ENCODE measurements at places on chromosomes 13 and 19. TPM values are rescaled to one million over a fixed set of nuclear protein-coding genes. Genes with fewer than 3 reads are reported as not detected.

DNA sequence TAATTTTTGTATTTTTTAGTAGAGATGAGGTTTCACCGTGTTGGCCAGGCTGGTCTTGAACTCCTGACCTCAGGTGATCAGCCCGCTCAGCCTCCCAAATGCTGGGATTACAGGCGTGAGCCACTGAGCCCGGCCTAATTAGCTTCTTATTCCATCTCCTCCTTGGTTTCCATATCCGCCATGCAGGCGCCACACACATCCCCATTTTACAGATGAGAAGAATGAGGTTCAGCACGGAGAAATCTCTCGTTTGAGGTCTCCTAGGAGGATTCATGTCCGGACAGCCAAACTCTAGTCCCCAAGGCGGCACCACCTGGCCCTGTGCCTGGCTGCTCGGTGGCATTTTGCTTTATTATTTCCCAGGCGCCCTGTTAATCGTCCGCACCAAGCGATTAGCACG lies 46.2 kb upstream of the PTPRS start:
- no peak overlapping the region for H3K27ac ChIP-seq
- H3K27me3 ChIP-seq = peaks cover 35% of the 10 kb centered on the region
- DNase-seq = no peak
- no peaks in the 10 kb centered on the region for H3K36me3 ChIP-seq
- H3K4me1 ChIP-seq = no peaks in the 10 kb centered on the region
- H3K4me3 ChIP-seq = no peak overlapping the region

- no peak overlapping the region for H3K4me3 ChIP-seq
- H3K36me3 ChIP-seq = no peaks in the 10 kb centered on the region
- DNase-seq = peak; percentile 57
- no peaks in the 10 kb centered on the region for H3K27me3 ChIP-seq
- H3K27ac ChIP-seq = no peak overlapping the region
- H3K4me1 ChIP-seq = no peaks in the 10 kb centered on the region
Observed at GRCh38 chr13:32911506-32911905, 104.7 kb upstream of the KL start.

DNA sequence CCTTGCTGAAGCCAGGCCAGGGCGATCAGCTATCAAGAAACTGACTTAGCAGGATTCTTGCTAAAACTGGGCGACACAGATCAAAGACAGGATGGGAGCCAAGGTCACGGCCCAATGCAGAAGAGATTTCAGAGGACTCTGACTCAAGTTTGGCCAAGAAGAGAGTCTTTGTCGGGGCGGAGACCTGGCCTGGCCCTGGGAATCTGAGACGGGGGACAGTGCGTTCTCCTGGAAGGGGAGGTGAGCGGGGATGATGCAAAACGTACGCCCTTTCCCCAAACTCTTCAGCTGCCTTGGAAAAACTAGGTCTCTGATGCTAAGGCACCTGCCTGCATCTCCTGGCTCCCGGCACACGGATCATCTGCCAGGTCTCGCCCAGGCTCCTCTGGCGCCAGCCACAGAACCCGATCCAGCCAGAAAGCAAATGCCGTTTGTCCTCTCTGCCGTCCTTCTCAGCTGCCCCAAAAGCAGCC lies 9.8 kb downstream of the MVB12A start:
- H3K27ac ChIP-seq = no peak overlapping the region
- peaks cover under 1% of the 10 kb centered on the region for H3K4me1 ChIP-seq
- no peak for DNase-seq
- H3K27me3 ChIP-seq = no peaks in the 10 kb centered on the region
- H3K36me3 ChIP-seq = no peaks in the 10 kb centered on the region
- no peak overlapping the region for H3K4me3 ChIP-seq

DNA sequence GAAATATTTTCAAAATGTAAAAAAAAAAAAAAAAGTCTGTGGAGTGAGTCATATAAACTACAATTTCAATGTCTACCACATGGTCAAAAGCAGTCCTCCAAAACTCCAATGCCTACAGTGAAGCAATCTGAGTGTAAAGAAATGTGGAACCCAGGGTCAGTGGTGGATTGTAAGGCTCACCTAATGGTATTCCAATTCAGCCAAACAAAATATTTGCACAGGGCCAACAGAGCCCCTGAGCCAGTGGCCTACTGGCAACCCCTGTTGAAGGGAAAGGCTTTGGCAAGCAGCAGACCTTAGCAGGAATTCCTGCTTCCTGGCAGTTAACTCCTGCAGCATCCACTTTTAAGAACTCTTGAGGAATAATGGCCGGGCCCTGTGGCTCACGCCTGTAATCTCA lies 3.4 kb downstream of the DNMT1 start:
- peak; percentile 75 for DNase-seq
- H3K4me1 ChIP-seq = peaks cover 3% of the 10 kb centered on the region
- no peak overlapping the region for H3K27ac ChIP-seq
- H3K4me3 ChIP-seq = no peak overlapping the region
- no peaks in the 10 kb centered on the region for H3K36me3 ChIP-seq

DNA sequence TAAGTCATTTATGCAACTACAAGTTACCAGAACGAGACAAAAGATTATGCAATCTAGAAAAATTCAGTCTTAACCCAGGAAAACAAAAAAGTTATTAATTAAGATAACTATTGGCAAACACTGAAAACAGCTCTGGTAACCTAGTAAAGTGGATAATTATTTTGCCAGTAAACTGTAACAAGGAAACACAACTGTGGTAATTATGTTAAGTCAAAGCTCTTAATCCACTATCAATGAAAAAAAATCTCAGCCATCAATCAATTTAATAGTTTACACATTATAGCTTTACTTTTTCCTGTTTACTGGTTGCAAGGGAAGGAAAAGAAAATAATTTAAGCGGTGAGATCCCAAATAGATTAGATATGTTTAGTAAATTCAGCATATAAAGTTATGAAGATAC lies 11.2 kb downstream of the EXOSC8 start:
- no peaks in the 10 kb centered on the region for H3K4me1 ChIP-seq
- no peaks in the 10 kb centered on the region for H3K27me3 ChIP-seq
- peaks cover 68% of the 10 kb centered on the region for H3K36me3 ChIP-seq
- DNase-seq = no peak

DNA sequence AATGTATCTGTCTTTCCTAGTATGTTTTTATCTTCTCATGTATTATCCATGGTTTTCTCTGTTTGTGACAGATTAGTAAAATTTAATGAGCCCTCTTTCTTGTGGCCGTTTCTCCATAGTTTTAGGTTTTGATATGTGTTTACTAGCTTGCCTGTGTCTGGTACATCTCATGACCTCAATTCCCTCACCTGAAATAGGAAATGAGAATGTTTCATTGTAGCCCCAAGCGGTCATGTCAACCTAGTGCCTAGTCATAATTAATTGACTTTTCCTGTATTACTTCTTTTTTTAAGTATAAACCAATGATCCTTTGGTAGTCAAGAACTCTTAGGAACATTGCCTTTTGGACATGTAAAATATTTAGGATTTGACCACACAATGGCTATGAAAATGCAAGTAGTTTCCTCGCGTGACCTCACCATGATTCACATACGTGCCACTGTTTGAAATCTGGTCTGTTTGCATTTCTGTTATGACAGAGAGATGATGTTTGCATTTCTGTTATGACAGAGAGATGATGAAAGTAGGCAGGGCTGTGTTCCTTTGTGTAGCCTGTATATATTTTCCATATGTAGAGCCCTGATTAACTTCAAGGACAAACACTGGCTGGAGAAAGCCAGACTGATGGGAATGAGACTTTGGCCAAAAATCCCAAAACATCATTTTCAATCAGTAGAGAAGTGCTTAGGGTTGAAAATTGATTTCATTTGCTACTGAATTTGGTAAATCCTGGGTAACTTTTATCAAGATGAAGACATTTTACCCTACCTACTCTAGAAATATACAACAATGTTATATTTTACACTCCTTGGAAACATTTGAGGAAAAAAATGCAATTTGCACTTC lies 104.8 kb downstream of the TNFRSF19 start:
- no peak overlapping the region for H3K27ac ChIP-seq
- H3K4me3 ChIP-seq = no peak overlapping the region
- no peak for DNase-seq
- peaks cover 53% of the 10 kb centered on the region for H3K36me3 ChIP-seq

DNA sequence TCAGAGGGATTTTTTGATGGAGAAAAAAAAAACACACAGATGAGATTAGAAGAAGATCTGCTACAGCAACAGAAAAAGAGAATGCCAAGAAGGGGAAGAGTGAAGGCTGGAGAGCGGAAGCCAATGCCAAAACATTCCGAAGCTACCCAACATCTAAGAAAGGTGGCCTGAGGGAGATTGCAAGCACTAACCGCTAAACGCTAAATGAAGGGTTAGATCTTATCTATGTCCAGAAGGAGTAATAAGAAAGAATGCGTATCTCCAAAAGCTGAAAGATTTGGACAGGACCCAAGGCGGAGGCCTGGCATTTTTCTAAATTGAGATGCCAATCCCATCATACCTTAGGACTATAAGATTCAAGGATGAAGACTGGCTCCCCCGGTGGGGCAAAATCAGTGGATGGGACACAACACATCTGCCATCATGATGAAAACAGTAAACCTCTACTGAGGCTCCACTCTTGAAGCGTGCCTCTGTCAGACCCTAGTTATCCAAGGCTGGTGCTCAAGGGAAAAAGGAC lies 15.6 kb upstream of the HMGB1 start:
- H3K4me1 ChIP-seq = no peaks in the 10 kb centered on the region
- no peak overlapping the region for H3K27ac ChIP-seq
- no peaks in the 10 kb centered on the region for H3K36me3 ChIP-seq
- no peak overlapping the region for H3K4me3 ChIP-seq

Gene ZNF616
- total RNA-seq = 9.1 TPM

Gene DPY19L3
- 64.3 TPM for total RNA-seq

Gene PLK5
- 0.04 TPM for total RNA-seq

Gene KIR3DL1
- not detected for total RNA-seq

Gene PEX11G
- total RNA-seq = 6.5 TPM
